ENCODE measurements at places on chromosomes 2 and 18.

DNA sequence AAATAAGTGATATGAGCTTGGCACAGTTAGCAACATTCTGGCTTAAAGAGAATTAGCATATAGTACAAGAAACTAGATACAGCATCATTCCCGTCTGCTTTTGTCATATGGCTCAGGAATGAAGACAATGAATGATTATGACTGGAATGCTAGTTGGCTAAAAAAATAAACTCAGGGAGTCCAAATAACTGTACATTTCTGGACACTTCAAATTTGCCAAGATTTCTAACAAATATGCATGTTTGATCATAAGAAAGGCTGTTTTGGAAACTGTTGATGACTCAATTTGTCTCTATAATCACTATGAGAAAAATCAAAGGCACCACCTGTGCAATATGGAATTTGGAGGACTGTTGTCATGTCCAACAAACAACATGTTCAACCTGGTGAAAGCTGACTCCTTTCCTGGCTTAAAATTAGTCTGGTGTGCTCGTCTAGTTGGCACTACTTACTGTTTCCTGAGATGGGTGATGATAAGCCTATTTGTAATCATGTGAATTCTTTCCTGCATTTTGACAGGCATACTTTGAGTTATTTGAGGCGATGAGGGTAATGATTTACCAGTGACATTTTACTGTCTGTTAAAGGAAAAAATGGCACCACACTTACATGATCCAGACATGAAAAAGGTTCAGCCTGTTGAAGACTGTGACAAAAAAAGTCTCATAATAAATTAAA is 133.9 kb upstream of the CDH20 start:
- DNase-seq, result no peak

DNA sequence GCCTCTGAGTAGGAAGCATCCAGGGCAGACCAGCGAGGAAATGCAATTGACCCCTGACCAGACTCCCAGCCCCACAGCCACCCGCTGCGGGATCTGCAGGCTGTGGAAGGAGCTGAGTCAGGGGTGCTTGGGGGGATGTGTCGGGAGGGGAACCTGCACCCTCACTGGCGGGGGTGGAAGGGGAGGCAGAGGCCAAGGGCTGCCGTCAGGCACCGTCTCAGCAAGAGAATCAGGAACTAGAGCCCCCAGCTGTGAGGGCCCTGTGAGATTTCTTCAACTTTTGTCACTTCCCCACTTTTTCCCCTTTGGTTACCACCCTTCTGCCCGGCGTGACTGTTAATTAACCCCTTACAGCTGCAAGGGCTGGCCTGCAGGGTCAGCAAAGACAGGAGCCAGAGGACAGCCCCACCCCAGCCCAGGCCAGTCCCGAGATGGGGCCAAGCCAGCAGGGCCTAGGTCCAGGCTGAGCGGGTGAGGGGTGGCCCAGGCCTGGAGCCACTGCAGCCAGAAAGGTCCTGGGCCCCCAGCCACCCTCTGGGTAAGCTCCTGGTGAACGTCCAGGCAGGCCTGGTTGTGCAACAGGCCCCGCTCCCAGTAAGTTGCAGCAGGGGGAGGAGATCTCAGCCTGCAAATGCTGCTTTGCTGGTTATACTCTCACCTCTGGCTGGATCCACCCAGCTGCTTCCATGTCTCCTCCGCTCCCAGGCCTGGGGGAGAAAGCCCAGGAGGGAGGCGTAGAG is 147.0 kb upstream of the ID2 start:
- DNase-seq, result peak; percentile 43

- no peak for DNase-seq
Measured at GRCh38 chr2:127400897-127401756, 13.4 kb upstream of the MAP3K2 start.

- no peak for DNase-seq
Measured at GRCh38 chr2:98459496-98460175, 15.0 kb downstream of the INPP4A start.

GRCh38 chr2:102803041-102803896 is 41.4 kb downstream of the TMEM182 start:
- no peak for DNase-seq

DNA sequence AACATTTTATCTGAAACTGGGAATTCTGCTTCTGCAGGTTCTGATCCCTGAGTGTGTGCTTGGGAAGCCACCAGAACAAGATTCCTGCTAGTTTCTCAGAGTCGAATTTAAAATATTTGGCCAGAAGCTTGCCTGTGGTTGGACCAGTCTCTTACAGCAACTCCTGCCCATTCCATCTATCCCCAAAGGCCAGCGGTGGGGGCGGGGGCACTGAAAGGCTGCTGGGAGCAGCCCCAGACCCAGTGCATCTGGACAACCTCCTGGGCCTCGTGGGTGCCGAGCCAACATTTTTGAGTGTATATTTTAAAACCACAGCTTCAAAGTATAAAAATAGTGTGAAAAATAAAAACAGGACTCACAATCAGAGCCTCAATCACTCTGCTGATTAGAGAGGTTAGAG is 38.6 kb upstream of the ZFP36L2 start:
- DNase-seq, result no peak

GRCh38 chr2:146602856-146603255 is 1242.0 kb upstream of the ACVR2A start:
- DNase-seq, result no peak

- DNase-seq, result no peak
Measured at GRCh38 chr2:96118698-96119388, 2.5 kb upstream of the ADRA2B start.

GRCh38 chr2:434625-435024 is 146.7 kb upstream of the ALKAL2 start:
- DNase-seq, result no peak

DNA sequence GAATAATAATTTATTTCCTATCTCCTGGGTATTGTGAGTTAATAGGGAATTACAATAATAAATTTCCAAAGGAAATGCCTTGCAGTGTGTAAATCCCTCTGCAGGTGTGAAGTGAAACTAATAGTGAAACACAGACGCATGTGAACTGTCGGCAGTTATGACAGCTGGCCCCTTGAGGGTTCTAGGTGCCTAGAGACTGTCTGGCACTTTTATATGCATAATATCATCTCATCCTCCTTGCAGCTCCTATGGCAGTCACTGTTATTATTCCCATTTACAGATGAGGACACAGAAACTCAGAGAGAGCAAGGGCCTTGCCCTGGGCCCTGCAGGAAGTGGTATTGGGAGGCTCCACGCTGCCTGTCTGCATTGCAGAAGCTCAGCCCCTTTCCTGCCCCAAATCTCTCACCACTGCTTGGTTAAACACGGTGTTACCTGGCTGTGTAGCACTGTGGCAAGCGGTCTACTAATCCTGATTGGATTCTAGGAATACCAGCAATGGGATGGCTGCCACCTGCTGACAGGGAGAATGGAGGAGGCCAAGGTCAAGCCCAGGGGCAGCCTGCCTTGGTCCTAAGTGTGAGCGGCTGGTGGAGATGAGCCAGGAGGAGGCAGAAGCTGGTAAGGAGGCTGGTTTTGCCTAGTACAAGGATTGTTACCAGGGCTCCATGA is 32.8 kb upstream of the ACKR3 start:
- peak; percentile 24 for DNase-seq

DNA sequence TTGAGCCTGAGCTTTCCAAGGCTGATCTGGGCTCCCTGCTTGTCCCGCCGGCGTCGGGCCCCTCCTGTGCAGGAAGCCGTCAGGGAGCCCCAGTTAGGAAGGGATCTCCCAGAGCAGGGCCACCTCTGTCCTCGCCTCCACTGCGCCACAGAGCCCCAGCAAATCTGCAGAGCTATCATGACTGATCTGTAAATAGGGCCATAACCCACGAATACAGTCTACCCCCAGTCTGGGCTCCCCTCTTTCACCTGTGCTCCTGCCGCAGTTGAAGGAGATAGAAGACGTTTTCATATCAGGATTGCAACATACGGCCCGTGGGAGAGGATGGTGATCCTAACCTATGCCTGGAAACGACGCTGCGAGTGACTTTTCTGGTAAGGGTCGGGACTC is 138.7 kb downstream of the PTGR3 start:
- DNase-seq, result no peak

- DNase-seq, result no peak
Measured at GRCh38 chr18:8607776-8608742, 1.2 kb upstream of the RAB12 start.

DNA sequence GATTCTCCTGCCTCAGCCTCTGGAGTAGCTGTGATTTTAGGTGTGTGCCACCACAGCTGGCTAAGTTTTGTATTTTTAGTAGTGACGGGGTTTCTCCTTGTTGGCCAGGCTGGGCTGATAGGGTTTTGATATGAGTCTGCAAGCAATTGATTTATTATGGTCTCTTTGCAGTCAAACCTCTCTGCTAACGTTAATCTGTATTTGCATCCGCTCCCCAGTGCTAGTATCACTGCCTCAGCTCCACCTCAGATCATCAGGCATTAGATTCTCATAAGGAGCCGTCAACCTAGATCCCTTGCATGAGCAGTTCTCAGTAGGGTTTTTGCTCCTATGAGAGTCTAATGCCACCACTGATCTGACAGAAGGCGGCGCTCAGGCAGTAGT is 19.0 kb downstream of the HAT1 start:
- no peak for DNase-seq

DNA sequence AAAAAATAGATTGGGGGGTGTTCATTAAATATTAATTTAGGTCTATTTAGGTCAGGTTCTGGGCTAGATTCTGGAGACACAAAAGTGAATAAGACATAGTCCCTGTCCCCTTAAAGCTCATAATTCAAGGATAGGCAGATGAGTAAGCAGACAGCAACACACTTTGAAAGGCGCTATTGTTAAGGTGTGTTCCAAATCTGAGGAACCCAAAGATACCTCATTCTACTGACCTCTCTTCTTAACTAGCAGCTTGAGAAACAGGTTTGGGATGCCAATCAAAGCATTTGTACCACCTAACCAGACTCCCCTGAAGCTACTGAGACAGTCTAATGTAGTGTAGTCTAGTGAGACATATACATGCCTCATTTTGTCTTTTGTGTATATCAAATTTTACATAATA is 34.8 kb downstream of the SEMA4F start:
- DNase-seq, result no peak

GRCh38 chr2:170255137-170255536 is 77.2 kb downstream of the MYO3B start:
- DNase-seq, result no peak

DNA sequence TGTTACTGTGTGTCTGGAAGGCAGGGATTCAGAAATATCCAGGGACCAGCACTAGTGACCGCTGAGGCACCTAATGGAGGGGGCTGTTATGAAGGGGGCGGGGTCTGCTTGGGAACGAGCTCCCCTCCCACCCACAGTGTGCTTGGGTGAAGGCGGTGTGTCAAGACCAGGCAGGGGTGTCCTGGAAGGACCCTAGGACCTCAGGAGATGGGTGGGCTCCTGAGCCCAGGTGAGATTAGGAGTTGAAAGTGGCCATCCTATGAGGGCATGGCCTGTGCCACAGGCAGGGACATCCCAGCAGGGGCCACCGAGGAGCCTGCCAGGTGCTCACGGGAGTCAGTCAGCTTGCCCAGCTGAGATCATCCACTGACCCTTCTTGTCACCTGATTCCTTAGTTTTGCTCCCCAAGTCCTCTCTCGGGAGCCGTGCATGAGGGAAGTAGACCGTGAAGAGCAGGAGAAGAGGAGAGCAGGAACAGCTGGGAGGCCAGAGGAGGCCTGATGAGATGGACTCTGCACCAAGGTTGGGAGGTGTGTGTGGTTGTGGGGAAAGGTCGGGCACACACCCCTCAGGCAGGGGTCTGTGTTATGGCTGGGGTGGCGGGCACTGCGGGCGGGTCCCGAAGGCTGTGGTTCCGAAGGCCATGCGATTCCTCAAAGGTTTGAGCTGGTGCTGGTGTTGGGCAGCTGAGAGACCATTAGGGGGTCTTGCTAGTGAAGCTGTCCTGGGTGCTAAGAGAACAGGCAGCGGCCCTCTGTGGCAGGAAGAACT is 180.9 kb upstream of the HS6ST1 start:
- DNase-seq, result no peak

DNA sequence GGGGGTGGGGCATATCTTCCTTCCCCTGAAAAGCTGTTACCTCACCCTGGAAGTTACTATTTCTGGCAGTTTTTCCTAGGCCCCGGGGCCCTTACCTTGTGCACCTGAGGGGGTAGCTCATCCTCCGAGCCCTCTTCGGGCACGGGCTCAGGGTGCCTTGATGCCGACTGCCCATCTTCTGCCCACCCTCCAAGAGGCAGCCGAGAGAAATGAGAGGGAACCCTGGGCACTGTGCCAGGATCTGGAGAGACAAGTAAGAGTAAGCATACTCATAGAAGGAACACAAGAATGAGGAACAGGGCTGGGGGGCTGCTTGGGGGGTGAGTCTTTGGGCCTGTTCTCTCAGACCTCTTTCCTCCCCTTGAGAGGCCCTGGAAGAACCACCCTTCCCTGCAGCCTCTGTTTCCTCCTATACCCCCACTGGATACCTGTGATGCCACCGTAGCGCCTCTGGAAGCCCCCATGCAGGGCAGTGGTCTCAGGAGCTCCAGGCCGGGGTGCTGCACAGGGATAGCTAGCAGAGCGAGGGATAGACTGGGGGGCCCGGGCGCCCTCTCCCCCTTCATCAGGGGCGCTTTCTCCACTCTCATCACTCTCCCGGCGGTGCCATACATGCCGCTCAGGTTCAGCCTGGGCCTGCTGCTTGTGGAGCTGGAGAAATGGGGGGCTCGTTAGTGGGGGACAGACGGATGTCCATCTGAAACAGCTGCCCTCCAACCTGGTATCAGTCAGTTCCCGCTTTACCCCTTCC is 2.1 kb upstream of the ABCB6 start:
- DNase-seq, result no peak

GRCh38 chr2:240435948-240436682 is 652 bp downstream of the GPC1 start:
- no peak for DNase-seq

DNA sequence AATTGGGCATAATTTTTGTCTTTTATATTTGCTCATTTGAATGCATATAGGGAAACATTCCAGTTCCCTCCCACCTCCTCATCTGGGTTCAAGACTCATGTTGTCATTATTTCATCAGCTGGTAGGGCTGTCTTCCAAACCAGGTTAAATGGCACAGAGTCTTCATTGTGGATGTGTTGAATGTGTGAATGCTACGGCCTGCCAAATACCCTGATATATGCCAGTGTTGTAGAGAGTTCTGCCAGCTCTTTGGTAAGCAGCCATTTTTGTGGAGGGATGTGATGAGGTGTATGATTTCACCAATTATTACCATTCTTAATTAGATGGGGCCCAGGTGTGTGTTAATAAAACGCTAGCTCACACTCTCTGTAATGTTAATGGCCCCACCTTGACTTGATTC is 121.7 kb downstream of the LYPD6B start:
- no peak for DNase-seq

GRCh38 chr2:233140978-233141377 is 80.8 kb downstream of the INPP5D start:
- DNase-seq, result no peak

DNA sequence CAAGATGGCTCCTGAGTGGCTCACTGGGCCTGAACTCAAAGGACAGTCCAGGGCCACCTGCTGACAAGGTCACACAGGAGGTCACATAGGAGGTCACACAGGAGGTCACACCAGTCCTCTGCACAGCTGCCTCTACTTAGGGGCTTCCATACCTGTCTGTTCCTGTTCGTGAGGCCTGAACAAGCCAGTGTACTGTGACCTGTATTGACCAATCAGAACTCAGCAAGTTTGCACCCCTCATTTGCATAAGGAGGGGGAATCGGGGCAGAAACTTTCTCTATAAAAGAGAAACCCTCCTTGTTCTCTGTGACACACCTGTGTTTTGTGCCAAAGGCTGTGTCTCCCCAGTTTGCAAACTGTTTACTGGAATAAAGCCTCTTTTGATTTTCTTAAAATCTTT is 478.9 kb downstream of the EIPR1 start:
- DNase-seq, result no peak

GRCh38 chr2:188787658-188788240 is 186.4 kb upstream of the COL3A1 start:
- no peak for DNase-seq
